ENCODE measurements at places on chromosomes 7 and 10. TPM values are rescaled to one million over a fixed set of nuclear protein-coding genes. Genes with fewer than 3 reads are reported as not detected.
A peak's percentile ranks its signal among the peaks of the same experiment; 100 is the strongest.

- DNase-seq, result no peak
Measured at GRCh38 chr7:132295175-132295574, 281.1 kb downstream of the PLXNA4 start.

- no peak for DNase-seq
Measured at GRCh38 chr10:4013651-4014121, 228.7 kb upstream of the KLF6 start.

Gene FKBP6
- total RNA-seq, result not detected

GRCh38 chr7:77329466-77330168 lies 86.5 kb downstream of the GSAP start:
- DNase-seq, result no peak

Gene MCU
- 27.0 TPM for total RNA-seq

DNA sequence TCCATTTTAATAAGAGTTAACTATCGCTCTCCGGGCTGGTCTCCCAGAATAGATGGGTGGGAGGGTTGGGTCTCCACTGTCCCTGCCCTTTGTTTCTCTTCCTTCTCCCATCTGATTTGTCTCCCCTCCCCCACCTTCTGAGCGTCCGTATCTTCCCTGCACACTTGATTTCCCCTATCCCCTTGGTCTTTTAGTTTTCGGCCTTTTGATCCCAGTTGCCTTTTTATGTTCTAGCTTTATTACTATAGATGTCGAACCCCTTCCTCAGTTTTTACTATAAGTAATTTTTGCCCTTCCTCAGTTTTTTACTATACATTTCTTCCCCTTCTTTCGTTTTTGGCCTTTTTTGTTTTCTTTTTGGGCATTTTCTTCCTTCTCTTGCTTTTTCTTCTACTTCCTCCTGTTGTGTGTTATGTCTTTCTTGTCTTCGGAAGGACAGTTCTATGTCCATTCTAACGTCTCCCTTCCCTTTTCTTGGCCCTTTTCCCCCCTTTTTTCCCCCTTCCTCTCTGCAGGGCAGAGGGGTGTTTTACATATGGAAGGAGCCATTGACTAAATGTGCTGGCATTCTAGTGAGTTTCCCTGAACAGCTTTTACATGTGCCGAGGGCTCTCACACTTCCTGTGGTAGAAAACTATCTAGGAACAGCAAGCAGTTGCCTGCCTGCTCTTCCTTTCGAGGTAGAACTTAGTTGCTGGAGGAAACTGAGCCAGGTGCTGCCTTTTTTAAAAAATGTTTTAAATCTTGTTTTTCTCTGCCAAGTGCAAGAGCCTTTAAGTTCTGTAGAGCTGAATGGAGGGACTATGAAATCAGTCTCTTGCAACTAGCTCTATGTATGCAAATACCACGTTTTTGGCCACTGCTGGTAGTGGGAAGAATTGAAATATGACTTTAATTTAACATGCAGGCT lies 2.8 kb downstream of the TET1 start:
- peak; percentile 67 for DNase-seq

GRCh38 chr10:17872191-17873091 lies 63.3 kb downstream of the MRC1 start:
- peak; percentile 51 for DNase-seq

GRCh38 chr7:91089382-91089963 lies 174.8 kb upstream of the FZD1 start:
- DNase-seq, result peak; percentile 68

- DNase-seq, result no peak
Measured at GRCh38 chr7:156397249-156397648, 243.3 kb upstream of the RNF32 start.

GRCh38 chr10:106226142-106226541 lies 938.4 kb downstream of the SORCS1 start:
- no peak for DNase-seq

GRCh38 chr10:93873420-93874115 lies 20.2 kb upstream of the SLC35G1 start:
- DNase-seq, result peak; percentile 75

- DNase-seq, result peak; percentile 55
Measured at GRCh38 chr10:102660888-102661657, 16.8 kb downstream of the TRIM8 start.

DNA sequence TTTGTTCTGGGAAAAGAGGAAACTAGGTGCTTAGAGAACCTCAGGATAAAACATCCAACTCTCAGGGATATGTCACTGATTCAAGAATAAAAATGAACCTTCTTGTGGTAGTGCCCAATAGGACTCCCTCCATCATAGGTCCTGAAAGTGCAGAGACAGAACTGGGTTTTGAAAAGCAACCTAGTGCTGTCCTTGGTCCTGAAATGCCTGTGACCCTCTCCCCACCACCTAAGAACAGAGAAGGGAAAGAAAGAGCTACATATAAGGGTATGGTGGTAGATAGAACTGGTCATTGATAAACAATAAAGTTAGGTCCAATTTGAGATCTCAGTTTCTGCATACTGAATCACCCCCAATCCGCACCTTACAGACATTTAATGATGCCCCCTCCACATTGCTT lies 953.3 kb downstream of the XPNPEP1 start:
- peak; percentile 21 for DNase-seq

- no peak for DNase-seq
Measured at GRCh38 chr10:99235658-99236626, at the start of gene HPSE2. Gene HPSE2, minus strand, starts transcription at chr10:99235852.

All from fibroblast of the aortic adventitia (primary cell).